HuH-7.5 (cell line): ENCODE measurements at places on chromosomes 1 and 21.

- no peak for DNase-seq
Measured at GRCh38 chr1:42891465-42892138, 45.2 kb downstream of the ZNF691 start.

- DNase-seq: no peak
Measured at GRCh38 chr1:199297174-199297573, 658.3 kb downstream of the PTPRC start.

DNA sequence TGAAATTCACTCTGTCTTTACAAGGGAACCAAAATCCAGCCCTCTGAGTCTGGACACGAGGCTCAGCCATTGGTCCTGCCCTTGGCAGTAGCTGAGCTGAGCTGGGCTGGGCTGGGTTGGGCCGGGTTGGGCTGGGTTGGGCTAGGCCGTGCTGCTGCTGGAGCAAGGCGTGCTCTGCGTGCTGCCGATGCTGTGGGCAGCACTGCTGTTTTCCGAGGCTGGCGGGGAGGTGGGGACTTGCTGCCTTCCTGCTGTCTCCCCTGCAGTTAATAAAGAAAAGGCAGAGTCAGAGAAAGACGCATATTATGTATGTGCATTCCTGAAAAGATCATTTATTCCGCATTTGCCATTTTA is 182.9 kb downstream of the CDC7 start:
- DNase-seq: no peak

- DNase-seq: no peak
Measured at GRCh38 chr21:33668180-33668579, 25.9 kb downstream of the ITSN1 start.

DNA sequence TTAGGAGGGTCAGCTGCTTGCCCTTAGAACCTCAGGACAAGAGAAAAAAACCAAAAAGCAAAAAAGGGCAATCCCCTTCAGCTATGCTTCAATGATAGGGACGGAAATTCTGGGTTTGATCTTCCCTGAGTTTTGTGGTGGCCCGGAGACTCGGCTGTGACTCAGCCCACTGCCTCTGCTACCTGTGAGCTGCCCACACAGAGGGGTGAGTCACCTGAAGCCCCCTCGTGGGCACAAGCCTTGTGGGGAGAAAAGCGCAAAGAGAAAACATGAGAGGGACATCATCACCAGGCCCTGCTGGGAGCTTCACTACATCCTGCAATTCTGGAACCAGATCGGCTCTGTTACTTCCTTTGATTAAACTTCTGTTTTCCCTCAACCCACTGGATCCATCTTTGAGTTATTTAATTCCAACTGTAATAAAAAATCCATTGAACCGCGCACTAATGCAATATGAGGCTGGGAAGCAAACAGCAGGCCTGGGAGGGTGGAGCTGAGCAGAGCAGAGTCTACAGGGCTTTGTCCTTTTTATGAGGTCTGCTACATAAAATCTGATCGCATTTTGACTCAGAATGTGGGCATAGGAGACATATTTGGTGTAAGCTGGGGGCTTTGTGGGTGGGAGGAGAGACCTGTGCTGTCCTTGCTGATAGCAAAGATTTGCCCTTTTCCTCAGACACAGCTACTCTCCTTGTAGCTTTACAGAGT is 58.7 kb upstream of the STUM start:
- DNase-seq: no peak

- no peak for DNase-seq
Measured at GRCh38 chr1:205663286-205663936, 16.9 kb downstream of the SLC45A3 start.

- no peak for DNase-seq
Measured at GRCh38 chr1:156081917-156082308, 352 bp downstream of the MEX3A start.

DNA sequence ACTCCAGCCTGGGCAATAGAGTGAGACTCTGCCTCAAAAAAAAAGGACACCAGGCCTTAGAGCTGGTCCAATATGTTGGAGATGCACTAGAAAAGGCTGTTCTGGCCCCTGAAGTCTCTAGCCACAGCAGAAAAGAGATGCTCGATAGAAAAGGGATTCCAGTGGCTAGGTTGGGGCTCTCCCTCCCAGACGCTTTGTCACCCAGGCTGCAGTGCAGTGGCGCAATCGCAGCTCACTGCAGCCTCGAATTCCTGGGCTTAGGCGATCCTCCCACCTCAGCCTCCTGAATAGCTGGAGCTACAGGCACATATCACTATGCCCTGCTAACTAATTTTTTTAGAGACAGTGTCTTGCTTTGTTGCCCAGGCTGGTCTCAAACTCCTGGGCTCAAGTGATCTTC is 18.2 kb downstream of the PDZK1 start:
- DNase-seq: no peak

DNA sequence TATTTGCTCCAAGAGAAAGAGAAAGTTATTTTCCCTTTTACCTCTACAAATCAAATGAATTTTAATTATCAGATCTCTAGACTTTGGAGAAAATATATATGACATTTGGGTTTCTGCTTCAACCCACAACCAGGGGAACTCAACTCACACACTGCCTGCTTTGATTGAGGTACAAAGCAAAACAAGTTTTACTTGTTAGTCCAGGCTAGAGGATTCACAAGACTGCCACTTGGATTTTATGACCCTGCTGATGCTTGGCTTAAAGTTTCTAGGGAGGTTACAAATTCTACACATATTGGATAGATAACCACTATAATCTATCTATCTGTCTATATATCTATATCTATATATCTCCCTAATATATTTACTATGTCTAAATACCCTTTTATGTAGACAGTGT is 467.3 kb upstream of the RGS18 start:
- DNase-seq: no peak

GRCh38 chr1:99264201-99265021 is at the start of gene PLPPR4:
Gene PLPPR4 (plus strand): TSS chr1:99264492. CDS start chr1:99264594, 102 bp downstream.
- DNase-seq: peak; percentile 24

GRCh38 chr1:65605621-65606020 is 185.2 kb downstream of the LEPR start:
- no peak for DNase-seq

DNA sequence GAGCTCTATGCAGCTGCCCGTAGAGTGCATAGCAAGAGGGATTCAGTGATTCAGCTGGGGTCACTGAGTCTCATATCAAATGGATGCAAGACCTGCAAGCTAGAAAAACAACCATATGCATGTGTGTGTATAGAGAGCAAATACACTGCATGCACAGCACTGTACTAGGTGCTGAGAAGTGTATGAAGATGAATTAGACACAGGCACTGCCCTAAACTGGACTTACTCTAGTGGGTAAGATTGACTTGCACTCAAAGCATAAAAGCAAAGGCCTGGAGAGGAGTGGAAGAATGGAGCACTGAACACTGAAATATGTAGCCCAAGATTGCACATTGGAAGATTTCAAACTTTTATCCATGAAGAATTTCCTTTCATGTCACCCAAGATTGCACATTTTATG is 5.5 kb upstream of the GBP1 start:
- no peak for DNase-seq

GRCh38 chr1:230084408-230085177 is 17.6 kb downstream of the GALNT2 start:
- DNase-seq: no peak

DNA sequence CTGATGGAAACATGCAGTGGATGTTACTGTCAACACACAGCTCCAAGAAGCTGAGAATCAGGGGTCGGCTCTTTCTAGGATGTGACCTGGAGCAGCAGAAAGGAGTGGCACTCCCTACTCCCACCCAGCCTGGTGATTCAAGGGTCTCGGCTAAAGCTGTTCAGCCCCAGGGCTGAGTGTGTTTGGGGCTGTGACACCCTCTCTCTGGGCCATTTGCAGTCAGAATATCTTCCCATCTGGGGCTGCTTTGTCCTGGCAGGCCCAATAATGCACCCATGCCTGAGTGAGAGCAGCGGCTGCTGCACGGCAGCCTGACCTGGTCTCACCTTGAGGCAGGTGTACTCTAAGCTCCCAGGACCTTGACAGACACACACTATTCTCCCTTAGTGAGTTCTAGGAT is 52.5 kb upstream of the AJAP1 start:
- DNase-seq: no peak

DNA sequence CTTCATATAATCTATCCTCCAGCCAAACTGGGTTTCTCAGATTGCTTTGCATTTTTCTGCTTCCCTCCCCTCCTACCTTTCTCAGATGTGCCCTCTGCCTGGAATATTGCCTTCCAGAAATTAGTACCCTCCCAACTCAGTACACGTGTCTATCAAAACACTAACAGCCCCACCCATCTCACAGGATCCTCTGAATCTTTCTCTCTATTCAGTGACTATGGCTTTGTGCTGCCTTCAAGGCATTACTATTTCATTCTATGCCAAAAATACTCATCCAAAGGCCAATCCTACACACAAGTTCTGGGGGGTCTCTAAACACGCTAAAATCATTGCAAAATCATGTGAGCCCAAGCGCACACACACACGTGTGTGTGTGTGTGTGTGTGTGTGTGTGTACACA is 58.4 kb downstream of the ZNF281 start:
- no peak for DNase-seq

DNA sequence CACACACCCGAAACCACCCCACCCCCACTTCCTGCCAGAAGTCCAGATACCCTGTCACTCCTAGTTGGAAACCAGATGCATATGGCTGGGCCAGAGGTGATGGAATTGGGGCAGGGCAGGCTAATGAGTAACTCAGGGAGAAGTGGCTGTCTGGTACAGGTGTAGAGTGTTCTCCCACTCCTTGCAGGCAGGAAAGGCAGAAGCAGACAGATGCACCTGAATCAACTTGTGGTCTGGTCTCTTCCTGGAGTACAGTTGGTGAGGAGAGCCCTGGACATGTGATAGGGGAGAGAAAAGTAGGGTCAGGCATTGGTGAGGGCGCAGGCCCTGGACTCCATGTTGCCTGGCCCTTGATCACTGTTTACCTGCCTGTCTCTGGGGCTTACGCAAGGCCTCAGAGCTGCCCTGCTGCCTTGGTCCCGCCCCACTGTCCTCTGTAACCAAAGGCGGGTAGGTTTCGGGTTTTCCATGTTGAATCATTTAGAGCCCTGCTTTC is 2.5 kb downstream of the CGN start:
- DNase-seq: peak; percentile 63

- no peak for DNase-seq
Measured at GRCh38 chr1:53142226-53142853, at the start of gene SLC1A7. Gene SLC1A7 (minus strand): TSS chr1:53142638. CDS start chr1:53142449, 189 bp downstream.

- no peak for DNase-seq
Measured at GRCh38 chr1:20612221-20612746, 21.0 kb upstream of the PINK1 start.

DNA sequence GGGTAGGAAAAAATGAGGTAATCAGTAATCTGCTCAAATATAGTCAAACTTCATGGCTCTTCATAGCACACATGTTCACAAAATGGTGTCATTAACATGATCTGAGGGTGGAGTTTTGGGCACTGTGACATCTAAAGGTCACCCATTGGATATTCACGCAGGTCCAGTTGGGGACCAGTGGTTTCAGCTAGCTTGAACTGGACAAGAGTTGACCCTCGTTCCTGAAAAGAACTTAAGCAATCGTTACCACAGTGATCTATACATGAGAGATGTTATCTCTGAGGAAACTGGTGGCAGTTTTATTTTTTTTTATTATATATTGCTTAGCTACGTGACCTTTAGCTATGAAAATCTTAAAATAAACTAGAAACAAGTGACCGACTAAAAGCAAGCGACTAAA is 3.0 kb upstream of the OR2C3 start:
- no peak for DNase-seq

GRCh38 chr1:85611856-85612255 is 31.3 kb downstream of the CCN1 start:
- DNase-seq: no peak

DNA sequence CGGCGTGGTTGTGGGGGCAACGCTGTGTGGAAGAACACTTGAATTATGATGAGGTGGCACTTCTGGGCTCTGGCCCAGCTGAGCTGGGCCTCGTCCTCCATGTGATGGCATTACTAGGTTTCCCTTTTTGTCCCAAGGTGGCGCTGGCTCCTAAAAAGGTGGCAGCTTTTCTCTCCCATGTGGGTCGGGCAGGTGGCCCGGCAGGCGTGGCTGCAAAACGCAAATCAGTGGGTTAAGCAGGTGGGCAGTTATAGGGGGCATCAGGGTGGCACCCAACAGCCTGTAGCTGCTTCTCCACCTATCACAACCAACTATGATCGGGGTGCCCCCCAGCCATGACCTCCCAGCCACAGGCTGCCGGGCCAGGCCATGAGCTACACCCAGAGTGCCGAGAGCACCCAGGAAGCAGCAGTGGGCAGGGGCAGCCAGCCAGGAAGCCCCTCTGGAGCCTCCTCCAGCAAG is 59.6 kb downstream of the KCNAB2 start:
- DNase-seq: no peak

GRCh38 chr1:200749090-200749489 is 10.4 kb downstream of the CAMSAP2 start:
- DNase-seq: no peak

- DNase-seq: no peak
Measured at GRCh38 chr1:239914751-239915231, 176.9 kb upstream of the FMN2 start.

DNA sequence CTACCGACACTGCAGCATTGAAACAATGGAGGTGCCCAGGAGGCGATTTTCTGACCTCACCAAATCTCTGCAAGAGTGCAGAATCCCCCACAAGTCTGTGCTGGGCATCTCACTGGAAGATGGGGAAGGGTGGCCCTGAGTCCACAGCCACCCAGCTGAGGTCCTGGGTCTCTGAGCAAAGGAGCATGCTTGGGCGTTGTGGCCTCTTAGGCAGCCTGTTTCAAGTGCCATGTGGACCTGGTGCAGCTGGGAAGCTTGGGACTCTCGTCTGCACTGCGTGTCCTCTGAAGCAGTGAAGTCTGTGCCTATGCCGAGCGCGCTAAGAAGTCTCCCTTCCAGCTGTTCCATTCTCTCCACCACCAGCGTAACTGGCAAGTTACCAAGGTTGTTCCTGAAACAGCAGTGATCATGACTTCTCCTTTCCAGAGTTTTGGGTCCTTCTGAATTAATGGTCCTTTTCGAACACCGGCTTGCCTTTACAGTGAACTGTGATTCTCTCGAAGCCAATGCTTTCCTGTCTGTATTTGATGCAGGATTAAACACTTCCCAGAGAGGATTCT is 5.0 kb upstream of the PLA2G2C start:
- no peak for DNase-seq

GRCh38 chr1:170669107-170669445 is 5.1 kb downstream of the PRRX1 start:
- DNase-seq: no peak

- DNase-seq: no peak
Measured at GRCh38 chr1:62335656-62336055, 16.4 kb upstream of the KANK4 start.

DNA sequence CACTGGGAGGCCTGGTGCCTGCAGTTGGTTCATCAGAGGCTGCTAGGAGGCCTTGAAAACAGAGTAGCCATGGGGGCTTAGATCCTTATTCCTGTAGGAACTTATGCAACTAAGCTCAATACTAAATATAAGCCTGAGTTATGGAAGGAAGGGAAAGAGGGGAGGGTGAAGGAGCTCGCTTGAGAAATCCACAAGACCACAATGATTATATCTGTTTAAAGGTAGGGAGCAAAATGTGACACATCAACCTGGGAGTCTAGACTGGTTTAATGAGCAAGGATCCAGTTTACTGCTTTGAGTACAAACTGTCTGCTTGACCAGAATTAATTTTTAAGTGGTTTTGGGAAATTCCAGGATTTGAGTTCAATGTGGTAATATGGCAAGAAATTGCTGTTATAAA is 20.4 kb upstream of the ANGPTL7 start:
- no peak for DNase-seq
